ENCODE measurements at places on chromosomes 3 and 15.

GRCh38 chr3:43649365-43649968, 27.7 kb upstream of the ANO10 start:
- DNase-seq: no peak

DNA sequence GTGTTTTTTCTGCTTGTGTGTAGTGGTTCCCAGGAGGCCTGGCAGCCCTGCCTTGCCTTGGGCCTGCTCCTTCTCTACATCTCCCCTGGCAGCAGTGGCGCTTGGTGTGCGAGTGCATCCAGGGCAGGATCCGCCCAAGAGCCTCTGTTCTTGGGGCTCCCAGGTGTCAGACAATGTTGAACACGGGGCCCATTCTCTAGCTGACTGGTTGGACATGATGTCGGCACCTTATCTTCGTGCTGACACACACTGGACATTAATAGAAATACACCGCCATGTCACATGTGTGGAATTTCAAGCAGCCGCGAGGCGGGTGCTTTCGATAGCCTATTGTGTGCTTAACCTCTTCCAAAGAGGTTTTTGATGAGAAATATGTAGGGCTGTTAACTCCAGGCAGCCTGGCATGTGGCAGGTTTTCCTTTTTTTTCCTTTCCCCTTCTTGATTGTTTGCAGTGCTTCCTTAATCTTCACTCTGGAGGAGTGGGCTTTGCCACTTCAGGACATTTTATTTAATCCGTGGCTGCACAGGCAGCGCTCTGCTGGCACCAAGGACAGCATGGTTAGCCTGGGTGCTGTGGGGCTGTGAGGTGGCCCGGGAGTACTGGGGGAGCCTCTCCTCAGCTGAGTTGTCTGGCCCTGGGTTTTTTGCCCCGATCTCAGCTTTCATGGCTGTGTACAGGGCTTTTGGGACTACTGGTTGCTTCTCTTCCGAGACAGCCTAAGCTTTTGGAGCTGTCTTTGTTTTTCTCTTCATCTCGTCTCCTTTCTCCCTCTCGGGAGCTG, 42.5 kb downstream of the CHCHD6 start:
- DNase-seq: no peak

- no peak for DNase-seq
These were observed 82.0 kb downstream of the USF3 start for GRCh38 chr3:113614402-113614801.

GRCh38 chr15:48307586-48307985, 23.6 kb upstream of the DUT start:
- no peak for DNase-seq

DNA sequence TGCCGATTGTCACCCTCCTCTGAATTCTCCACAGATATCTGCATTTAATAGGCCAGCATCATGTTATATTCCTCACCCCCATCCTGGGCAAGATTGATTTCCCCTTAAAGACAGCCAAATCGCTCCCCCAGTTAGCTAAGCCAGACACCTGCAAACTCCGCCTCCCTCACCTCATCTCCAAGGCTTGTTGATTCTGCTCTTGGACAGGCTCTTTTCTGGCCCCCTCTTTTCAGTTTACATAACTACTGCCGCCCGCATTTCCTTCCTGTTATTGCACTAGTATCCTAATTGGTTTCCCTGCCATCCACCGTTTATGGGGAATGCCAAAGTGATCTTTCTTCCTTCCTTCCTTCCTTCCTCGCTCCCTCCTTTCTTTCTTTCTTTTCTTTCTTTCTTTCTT, 214.7 kb upstream of the MRPL3 start:
- no peak for DNase-seq

DNA sequence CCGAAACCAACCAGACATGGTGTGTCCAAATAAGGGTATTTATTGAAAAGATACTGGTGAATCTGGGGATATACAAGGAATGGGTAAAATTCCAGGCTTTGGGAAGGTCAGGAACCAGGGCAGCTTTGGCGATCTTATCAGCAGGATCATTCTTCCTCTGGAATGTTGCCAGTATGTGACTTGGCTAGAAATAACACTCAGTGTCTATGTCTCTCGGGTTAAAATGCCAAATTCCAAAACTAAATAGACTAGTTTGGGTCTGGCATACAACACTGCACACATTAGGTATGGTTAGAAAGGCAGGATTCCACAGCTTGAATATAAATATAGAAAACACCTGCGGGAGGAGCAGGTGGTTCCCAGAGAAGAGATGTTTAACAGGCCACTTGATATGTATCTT, 220.2 kb upstream of the CD96 start:
- no peak for DNase-seq

- DNase-seq: no peak
These were observed 44.6 kb upstream of the FILIP1L start for GRCh38 chr3:100158918-100159330.

DNA sequence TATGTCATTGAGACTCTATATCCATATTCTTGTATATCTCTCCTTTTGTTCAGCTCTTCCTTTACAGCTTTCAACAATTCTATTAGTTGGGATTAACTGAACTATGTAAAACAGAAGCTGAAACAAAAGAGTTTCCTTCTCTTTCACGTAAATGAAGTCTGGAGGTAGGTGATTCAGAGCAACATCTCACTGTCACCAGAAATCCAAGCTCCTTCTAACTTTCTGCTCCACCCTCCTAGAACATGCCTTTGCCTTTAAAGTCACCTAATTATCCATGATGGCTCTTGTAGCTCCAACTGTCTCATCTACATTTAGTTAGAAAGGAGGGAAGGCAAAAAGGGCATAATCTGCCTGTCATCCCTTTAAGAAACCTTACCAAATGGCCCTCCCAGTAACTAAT, 458.2 kb upstream of the MDFIC2 start:
- no peak for DNase-seq

DNA sequence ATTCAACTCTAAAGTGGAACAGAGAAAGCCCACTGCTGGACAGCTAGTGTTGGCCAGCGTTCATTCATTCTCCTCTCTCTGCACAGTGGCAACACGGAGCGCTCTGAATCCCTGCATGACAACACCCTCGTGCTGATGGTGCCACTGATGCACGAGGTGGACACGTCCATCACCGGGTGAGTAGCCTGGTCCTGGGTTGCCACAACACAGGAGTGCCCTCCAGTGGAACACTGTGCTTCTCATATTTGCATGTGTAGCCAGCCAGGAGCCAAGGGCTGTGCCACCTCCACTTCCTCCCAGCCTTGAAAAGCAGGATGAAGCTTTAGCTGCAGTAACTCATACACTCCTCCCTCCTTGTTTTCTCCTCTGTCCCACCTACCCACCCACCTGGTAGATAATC, 120.0 kb upstream of the CTDSPL start:
- no peak for DNase-seq

GRCh38 chr3:177749836-177750235, 552.6 kb upstream of the TBL1XR1 start:
- no peak for DNase-seq

DNA sequence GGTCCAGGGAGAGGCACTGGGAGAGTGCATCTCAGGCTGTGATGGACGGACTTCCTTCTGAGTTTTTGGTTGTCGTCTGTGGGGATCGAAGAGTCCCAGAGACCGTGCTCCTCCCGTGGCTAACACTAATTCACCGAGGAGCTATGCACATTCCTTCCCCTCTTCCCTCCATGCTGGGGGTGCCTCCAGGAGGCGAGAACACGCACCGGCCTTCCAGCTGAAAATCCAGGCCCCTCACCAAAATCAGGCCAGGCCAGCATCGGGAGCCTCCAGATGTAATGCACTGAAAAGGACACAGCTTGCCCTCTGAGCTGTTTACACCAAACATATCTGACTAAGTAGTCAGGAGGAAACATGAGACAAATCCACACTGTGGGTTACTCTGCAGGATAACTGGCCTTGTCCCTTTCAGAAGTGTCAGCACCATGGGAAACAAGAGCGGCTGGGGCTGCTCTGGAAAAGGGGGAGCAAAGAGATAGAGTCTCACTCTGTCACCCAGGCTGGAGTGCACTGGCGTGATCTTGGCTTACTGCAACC, 5.5 kb downstream of the RNU5B-1 start:
- no peak for DNase-seq

GRCh38 chr3:52856666-52857065, 21.8 kb upstream of the MUSTN1 start:
- no peak for DNase-seq

DNA sequence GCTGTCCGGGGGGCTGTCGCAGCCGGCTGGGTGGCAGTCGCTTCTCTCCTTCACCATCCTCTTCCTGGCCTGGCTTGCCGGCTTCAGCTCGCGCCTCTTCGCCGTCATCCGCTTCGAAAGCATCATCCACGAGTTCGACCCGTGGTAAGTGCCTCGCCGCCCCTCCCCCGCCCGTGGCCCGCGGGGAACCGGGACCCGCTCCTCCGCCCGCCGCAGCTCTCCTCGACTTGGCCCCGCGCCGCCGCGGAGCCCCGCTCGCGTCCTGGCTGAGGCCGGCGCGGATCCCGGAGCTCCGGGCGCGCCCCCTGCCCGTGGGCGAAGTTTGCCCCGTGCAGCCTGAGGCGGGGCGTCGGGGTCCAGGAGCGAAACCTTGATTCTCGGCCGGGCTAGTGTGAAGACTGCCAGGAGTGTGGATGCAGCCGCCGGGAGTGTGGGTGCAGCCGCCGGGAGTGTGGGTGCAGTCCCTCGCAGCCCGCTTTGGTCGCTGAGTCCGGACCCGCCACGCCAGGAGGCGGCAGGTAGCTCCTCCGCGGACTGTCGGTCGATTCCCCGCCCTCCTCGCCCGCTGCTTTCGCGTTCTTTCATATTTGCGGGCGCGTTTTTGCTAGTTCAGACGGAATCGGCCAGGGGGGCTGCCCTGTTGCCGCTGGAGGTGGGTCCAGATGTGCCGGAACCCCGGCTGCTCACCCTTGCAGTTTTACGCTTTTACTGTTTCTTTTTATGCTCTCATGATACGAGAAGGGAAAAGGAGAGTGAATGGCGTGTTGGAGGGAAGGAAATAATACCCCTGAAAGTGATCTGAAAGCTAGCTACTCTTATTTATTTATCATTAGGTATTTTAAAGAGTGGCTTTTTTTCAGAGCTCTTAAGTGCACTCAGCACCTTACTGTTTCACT, 692 bp downstream of the STT3B start:
- peak; percentile 20 for DNase-seq

- DNase-seq: no peak
These were observed 5.5 kb upstream of the RNF111 start for GRCh38 chr15:58981808-58982475.

GRCh38 chr15:58684036-58684710, 65.3 kb downstream of the ADAM10 start:
- DNase-seq: no peak

DNA sequence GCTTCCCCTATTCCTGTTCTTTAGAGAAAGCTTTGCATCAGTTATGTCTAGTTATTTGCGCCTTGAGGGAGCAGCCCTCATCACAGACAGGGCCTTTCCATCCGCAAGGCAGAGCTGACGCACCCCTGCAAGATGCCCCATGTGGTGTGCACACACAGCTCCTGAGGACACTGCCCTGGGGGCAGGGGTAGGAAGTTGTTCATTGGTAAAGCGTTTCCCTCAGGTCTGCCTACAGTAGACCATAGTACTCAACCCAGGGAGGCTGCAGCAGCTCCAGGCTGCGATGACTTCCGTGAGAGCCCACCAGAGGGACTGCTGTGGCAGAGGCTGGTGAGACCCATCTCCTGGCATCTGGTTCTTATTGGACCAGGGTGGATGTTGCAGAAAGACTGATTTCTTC, 55.1 kb upstream of the PLXNA1 start:
- DNase-seq: no peak

- DNase-seq: no peak
These were observed 18.4 kb upstream of the NEK10 start for GRCh38 chr3:27387625-27388024.

- no peak for DNase-seq
These were observed 56.6 kb downstream of the BHLHE40 start for GRCh38 chr3:5035692-5036391.

DNA sequence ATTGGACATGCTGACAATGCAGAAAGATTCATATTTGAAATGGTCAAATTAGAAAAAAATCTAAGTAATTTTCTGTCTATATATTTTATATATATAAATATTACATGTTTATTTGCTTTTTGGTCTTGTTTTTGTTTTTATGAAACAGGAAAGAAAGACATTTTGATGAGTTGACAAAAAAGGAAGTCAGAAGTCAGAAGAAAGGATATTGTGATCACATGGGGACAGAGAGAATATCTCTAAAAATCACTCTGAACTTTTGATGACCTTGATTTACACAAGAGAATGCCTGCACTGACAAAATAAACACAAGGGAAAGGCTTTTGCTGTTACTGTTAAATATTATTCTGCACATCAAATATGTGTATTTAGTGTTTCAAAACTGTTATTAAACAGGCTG, 811.2 kb downstream of the SI start:
- no peak for DNase-seq

GRCh38 chr3:185342459-185343174, 20.3 kb upstream of the MAP3K13 start:
- no peak for DNase-seq

GRCh38 chr3:25418596-25418995, 9.5 kb upstream of the RARB start:
- DNase-seq: no peak

DNA sequence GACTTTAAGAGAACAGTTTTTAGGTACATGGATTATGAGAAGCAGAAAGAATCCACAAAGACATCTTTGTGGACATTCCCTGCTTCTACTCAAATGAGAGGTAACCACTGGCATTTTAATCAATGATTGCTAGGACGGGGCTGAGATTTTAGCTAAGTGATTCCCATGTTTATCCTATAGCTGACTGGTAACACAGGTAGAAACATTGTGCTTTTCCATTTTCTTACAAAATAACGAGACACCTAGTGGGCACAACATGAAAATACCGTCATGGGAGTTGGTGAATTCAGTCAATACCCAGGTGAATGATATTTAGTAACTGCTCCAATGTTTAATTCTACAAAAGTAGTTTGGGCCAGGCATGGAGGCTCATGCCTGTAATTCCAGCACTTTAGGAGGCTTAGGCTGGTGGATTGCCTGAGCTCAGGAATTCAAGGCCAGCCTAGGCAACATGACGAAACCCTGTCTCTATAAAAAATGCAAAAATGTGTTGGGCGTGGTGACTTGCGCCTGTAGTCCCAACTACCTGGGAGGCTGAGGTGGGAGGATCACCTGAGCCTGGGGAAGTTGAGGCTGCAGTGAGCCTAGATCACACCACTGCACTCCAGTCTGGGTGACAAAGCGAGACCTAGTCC, 37.2 kb upstream of the DENND4A start:
- no peak for DNase-seq

GRCh38 chr3:1578124-1578806, 485.4 kb downstream of the CNTN6 start:
- no peak for DNase-seq

GRCh38 chr3:150238048-150238802, 169.9 kb upstream of the TSC22D2 start:
- DNase-seq: no peak

DNA sequence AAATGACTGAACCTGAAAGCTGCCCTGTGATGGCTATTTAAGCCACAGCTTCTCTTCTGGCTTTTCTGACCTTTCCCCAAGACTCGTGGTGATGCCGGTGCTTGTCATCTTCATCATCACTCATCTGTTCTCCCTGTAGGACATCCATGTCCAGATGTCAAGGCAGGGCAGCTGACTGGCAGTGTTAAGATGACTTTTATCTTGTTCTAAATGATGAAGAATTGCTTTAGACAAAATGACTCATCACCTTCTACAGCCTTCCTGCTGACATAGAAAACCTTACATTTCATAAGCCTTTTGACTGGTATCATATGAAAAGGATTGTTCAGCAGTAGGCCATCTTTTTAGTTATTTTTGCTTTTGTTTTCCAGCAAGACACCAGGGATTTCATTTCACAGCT, 67.0 kb upstream of the GPR149 start:
- no peak for DNase-seq
